Hematopoietic multipotent progenitor cell treated with erythropoietin and hydrocortisone succinate and interleukin-3 and kit ligand, for 4 days (in vitro differentiated cells): ENCODE measurements at places on chromosomes 5 and 9.

DNA sequence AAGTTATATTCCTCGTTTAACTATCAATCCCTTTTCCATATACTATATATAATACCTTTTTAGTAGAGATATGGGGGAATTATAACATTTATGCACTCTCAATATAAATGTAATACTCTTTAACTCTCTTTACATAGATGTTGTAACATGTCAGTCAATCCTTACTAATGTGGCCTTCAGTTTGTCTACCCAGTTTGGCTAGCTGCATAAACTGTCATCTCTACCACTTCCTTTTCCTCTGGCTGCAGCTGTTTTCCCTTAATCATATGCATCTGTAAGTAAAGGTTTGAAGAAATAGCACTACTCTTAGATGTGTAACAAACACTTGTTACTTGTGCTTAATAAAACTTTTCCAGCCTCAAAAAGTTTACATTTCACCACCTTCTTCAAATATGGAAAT, 13.4 kb downstream of the ABHD17B start:
- DNase-seq = peak; percentile 89

DNA sequence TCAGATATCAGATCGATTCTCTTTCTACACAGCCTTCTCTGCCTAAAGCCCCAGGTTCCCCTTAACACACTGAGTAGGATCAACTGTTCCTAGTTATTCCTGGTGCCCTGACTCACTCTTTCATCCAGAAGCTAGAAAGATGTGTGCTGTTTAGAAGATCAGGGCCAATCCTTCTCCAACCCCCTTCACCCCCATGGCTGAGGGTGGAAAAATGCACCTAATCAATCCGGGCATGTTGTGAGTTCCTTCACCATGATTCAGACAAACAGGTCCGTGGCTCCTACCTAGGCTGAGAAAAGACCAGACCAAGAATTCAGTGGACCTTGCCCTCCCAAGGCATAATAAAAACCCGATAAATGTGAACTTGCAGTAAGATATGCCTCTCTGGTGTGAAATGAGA, 85.4 kb upstream of the EQTN start:
- DNase-seq = no peak

- DNase-seq = no peak
Observed at GRCh38 chr9:92165484-92165883, 50.3 kb upstream of the SPTLC1 start.

GRCh38 chr5:93348231-93348630, 232.8 kb downstream of the NR2F1-AS1 start:
- no peak for DNase-seq
